AG04450 (cell line): ENCODE measurements at places on chromosomes 7 and 10.
A peak's percentile ranks its signal among the peaks of the same experiment; 100 is the strongest.

- no peak for DNase-seq
These were observed 22.0 kb upstream of the ELFN1 start for GRCh38 chr7:1647961-1648672.

- DNase-seq: no peak
These were observed 3.4 kb upstream of the PPP2R2D start for GRCh38 chr10:131897297-131897899.

- DNase-seq: no peak
These were observed 14.4 kb downstream of the NUDT1 start for GRCh38 chr7:2256306-2257045.

- DNase-seq: no peak
These were observed 3.2 kb downstream of the FRMD4A start for GRCh38 chr10:14327527-14327926.

DNA sequence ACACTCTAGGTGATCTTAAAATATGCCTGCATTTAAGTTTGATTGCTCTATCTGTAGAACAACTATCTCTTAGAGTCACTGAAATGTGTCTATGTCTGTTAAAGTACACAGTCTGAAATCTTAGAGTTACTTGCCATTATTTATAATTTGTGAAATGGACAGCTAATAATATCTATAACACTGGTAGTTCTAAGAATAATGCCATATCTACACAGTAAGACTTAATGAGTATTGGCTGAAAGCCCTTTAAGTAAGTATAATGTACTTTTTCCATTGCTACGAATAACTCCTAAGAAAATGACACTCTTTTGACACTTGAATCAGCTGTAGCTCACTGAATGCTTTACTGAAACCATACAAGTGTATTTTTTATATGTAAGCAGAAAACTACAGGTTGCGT, 567.4 kb upstream of the PCDH15 start:
- no peak for DNase-seq

DNA sequence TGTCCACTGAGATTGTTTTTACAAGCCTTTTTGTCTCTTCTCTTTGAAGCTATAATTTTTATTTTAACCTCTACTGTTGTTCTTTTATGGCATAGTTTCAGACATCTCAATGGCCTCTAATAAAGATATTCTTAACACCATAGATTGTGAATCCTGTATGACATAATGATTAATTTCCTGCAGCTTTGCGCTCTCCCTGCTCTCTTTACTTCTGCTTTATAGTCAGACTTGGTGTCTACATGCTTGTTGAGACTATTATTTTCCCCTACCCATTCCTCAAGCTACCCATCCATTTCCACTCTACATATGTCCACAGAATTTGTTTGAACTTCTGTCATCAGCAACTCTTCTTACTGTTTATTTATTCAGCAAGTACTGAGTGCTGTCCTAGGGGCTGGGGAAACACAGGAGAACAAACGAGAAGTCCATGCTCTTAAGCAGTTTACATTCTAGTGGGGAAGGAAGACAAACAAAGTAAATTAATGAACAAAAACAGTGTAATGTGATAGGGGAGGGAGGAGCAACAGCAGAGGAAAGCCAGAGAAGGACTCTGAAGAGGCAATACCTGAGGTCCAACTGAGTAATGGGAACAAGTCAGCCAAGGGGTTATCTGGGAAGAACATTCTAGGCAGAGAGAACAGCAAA, 110.1 kb downstream of the CDK14 start:
- DNase-seq: no peak

- DNase-seq: no peak
These were observed 185.8 kb downstream of the CACNB2 start for GRCh38 chr10:18325889-18326531.

DNA sequence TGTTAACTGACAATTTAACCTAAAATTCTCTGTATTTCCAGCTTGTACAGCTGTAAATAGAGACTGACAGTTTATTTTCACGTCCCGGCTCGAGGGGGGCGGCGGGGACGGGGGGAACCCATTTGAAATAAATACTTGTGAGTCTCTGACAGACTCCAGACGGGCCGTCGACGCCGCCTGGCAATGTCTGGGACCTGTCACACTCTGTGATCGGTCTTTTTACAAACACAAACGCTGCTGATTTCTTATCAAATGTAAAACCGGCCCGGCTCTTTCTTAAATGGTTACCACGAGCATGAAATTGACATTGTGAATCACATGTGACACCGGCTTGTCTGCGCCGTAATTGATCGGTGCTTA, 57.0 kb downstream of the UNCX start:
- DNase-seq: no peak

- no peak for DNase-seq
These were observed 20.3 kb downstream of the SLIT1 start for GRCh38 chr10:97165499-97165898.

- DNase-seq: peak; percentile 10
These were observed 63.4 kb downstream of the HPSE2 start for GRCh38 chr10:99172128-99172738.

GRCh38 chr10:81730891-81731290, 144.1 kb upstream of the NRG3 start:
- DNase-seq: no peak
